ENCODE measurements at places on chromosomes 6 and 20.

- no peak for DNase-seq
Measured at GRCh38 chr6:161271343-161272030, 2.4 kb downstream of the AGPAT4 start.

GRCh38 chr6:21612067-21612745, 18.7 kb downstream of the SOX4 start:
- no peak for DNase-seq

DNA sequence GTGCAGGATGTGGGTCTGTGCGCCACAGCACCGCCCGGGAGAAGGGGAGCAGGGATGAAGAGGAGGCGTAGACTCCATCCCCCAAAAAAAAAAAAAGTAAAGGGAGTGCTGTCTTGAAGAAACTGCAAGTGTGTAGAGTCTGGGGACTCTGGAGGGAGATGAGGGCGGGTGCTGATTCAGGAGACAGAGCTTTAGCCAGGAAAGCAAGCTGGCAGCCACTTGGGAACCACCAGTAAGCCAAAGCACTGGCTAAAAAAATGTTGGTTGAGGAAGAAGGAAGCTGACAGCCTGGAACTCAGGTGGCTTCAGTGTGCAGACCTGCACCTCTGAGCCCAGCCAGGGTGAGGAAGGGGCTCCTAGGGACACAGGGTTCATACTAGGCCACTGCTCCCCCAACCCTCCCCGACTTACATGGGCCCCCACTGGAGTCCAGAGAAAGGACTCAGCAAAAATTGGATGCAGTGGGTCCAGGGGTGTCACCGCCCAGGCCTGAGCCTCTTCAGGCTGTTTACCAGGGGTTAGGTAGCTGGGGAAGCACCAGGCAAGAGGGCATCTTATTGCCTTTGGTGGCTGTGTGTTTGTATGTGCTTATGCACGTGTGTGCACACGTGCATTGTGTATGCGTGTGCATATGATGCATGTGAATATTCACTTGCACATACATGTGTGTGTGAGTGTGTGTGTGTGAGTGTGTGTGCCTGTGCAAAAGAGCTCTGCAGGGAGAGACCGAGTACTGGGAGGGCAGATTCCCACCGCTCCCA, 153.5 kb upstream of the MLN start:
- no peak for DNase-seq

DNA sequence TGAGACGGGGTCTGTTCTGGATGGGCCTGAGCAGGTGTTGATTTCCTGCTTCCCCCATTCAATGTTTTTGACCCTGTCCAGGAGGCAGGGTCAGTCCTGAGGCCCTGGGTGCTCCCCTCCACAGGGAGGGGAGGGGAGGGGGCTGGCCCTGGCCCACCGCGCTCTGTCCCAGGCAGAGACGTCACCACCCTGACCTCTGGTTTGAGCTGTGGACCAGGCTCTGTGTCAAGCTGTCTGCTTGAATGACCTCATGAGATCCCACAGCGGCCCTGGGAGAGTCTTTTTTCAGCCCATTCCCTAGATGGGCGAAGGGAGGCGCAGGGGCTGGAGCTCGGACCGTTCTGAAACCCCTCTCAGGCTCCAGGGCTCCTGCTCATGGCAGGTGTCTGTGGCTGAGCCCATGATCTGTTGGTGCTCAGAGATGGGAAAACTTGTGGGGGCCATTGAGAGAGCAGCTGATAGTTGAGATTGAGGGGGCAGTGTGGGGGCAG, 8.9 kb upstream of the LKAAEAR1 start:
- DNase-seq = no peak

GRCh38 chr20:35954907-35955251, 577 bp upstream of the SCAND1 start:
- peak; percentile 67 for DNase-seq

GRCh38 chr20:62818592-62819493, 2.0 kb downstream of the COL9A3 start:
- peak; percentile 35 for DNase-seq

- DNase-seq = no peak
Measured at GRCh38 chr6:168605964-168606363, 165.0 kb downstream of the SMOC2 start.

GRCh38 chr20:4635781-4636180, 85.9 kb upstream of the PRND start:
- no peak for DNase-seq

GRCh38 chr20:19212821-19213502, 520 bp downstream of the SLC24A3 start:
- peak; percentile 91 for DNase-seq

GRCh38 chr6:4717856-4718255, 58.3 kb upstream of the CDYL start:
- no peak for DNase-seq

DNA sequence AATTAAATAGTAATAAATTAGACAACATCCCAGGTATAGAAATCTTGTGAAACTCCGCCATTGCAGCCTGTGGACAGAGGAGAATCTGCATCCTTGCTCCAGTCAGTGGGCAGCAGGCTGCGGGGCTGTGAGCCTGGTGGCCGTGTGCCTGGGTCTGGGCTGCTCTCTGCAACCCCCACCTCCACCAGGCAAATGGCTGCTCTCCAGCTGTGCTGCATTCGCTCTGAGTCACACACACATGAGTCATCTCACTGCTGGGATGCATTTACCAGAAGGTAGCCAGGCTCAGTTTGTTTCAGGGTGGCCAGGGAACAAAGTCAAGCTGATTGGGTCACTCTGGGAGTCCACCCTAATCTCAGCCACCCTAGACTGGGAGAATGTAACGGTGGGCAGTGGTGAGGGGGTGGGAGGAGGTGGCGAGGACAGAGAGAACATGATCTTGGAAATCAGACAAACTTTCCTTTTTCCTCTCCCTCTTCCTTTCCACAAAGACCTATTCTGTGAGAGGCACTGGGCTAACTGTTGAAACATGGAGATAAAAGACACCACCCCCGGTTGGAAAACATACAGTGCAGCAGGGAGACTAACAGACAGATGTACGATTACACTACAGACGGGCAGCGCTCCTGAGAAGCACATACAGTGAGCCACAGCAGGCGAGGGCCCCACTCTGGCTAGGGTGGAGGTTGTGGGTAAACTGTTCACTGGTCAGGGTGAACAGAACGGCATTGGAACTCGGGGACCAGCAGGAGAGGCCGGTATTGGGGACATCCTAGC, 59.2 kb downstream of the TRAM2 start:
- DNase-seq = peak; percentile 48

GRCh38 chr20:38402816-38403215, 32.3 kb downstream of the SNHG17 start:
- no peak for DNase-seq

DNA sequence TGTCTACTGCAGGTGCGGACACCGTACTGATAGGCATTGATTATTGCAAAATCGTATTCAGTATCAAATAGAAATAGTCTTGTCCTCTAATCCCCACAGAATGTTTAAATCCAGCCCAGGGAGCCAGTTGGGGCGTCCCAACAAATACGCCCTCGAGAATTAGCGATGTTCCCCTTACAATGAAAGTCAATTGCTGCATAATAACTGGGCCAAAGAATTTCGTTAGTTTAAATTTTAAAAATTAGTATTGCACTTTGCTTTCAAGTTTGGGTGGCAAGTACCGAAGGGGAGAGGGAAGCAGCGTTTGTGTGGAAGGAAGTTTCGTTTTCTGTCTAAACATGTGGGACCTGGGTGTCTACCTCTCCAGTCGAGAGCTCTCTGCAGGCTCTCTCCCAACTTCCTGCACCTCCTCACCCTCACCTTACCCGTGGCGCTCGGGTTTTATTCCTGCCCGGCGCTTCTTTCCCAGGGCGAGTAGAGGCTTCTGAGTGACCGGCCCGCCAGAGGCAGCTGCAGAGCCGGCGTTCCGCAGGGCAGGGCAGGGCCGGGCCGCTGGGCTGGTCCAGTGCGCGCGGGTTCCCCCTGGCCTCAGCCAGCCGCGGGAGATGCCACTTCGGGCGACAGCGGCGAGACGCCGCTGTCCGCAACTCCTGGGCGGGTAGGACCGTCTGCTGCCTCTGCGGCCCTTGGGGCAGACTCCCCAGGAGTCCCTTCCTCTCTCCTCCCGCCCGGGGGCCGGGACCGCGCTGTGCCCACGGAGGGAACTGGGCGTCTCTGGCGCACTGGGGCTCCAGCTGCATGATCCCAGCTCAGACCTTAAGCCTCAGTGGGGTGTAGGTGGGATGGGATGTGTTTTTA, 862 bp upstream of the TFAP2C start:
- DNase-seq = peak; percentile 34

All from common myeloid progenitor, CD34-positive (primary cell).